ENCODE measurements at places on chromosomes 5 and 9.

DNA sequence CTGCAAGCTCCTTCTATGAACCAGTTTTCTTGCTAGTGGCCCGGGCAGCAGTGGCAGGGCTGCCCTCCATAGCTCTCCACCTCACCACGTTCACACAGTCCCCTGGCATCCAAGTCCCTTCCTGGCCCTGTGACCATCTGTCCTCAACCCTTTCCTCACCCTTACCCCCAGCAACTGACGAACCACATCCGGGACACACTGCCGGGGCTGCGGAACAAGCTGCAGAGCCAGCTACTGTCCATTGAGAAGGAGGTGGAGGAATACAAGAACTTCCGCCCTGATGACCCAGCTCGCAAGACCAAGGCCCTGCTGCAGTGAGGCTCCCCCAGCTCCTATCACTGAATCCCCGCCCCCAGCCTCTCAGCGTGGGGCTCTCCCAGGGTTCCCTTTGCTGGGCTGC is 18.8 kb downstream of the DNM1 start:
- no peak for DNase-seq

DNA sequence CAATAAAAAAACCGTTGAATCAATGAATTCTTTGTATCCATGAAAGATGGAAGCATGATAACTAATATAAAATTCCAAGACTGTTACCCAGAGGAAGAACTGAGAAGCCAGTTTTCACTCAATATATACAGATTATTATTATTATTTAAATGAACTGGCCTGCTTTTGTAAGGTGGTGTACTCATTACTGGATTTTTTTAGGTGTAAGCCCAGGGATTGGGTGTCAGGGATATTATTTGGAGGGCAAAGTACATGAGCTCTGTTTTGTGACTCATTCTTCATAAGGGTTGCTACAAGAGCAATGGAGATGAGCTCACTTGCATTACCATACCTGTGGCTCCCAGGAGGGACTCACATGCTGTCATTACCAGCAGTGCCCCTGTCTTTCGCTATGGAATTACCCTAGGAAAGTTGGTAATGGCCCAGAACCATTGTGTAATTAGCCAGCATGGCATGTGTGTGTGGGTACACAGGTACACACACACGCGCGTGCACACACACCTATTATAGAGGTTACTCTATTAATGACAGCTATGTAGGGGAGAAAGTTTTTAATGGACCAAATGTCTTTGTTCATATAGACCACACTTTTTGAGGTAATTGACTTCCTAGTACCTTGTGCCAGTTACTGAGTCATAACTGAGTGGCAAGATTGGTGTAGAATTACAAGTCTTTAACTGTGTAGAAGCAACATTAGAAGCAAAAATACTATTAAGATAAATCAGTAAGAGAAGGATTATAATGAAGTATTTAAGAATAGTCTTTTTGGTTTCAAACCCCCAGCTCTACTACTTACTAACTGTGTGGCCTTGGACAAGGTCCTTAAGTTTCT is 143.4 kb downstream of the GDNF start:
- no peak for DNase-seq

- DNase-seq: no peak
Observed at GRCh38 chr9:129001504-129002325, 26.4 kb downstream of the SH3GLB2 start.

DNA sequence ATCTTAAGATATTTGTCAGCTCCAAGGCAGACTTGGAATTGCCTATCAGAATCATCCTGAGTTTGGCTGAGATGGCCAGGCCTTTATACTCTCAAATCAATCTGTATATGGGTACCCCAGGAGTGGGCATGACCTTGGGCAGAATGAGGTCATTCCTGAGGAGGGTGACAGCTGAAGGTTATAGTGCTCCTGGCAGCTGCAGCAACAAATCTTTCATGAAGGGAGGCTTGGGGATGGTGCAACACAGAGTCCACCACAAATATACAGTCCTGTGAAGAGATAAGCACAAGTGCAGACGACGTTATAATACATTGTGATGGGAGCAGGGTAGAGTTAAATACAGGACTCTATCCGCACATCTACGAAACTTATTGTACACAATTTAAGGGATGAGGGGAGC is 21.1 kb upstream of the TRIO start:
- DNase-seq: no peak

DNA sequence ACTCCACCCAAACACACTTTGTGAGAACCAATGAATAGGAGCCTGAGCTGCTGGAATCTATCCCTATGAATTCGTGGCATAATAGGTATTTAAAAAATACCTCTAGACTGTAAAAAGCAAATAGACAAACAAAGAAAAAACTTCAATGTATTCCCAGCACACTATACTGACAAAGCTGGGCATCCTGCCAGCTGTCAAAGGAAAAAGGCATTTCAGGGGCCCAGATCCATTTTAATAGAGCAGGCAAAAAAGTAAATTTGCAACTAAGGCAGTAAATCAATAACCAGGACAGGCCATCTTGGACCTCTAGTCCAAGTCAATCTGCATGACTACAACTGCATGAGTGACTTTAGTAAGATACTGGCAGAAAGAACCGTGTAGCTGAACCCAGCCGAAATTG is 25.6 kb upstream of the LARP1 start:
- DNase-seq: no peak

GRCh38 chr5:127293373-127293772 is 2.8 kb downstream of the MEGF10 start:
- DNase-seq: no peak

- peak; percentile 83 for DNase-seq
Observed at GRCh38 chr5:32589942-32590869, 4.8 kb downstream of the SUB1 start.

DNA sequence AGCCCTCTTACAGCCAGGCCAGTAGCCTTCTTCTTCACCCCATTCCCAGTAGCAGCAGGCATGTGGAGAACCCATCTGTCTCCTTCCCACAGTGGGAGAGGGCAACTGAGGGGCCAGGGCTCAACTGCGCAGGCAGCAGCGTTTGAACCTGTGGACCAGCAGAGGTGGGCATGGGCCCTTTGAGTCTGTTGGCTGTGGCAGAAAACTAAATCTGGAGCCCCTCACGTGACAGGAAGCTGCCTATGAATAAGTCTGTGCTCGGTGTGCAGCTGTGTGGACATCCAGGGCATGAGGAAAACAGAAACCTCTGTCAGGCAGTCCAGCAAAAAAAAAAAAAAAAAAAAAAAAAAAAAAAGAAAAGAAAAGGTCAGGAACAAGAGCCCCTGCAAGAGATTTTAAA is 189.2 kb upstream of the NR3C1 start:
- DNase-seq: no peak
